ENCODE measurements at places on chromosomes 11 and 22. TPM values are rescaled to one million over a fixed set of nuclear protein-coding genes. Genes with fewer than 3 reads are reported as not detected.

DNA sequence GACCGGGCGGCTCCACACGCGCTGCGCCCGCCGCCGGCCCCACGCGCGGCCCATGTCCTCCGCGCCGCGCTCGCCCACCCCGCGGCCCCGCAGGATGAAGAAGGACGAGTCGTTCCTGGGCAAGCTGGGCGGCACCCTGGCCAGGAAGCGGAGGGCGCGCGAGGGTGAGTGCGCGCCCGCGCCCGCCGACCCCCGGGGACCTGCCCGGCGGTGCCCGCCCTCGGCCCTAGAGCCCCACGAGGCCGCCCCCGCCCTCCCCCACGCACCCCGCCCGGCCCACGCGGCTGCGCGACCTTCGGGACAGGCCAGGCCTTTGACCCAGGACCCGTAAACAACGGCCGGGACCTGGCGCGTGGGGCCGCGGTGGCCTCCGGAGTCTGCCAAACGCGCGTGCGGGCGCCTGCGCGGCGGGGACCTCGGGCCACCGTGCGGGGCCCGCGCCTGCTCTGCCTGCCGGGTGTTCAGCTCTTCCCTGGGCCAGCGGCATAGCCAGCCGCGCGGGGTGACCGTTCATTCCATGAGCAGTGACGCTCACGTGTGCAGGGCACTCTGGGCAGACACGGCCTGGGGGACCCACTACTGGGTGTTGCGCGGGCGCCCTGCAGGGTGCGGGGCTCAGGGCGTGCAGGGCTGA is at the start of gene PARVB:
Gene PARVB (plus strand): TSS at position 15 of the 634 bp plus-strand sequence. CDS start 38 bp downstream, at position 53.
- H3K4me3 ChIP-seq: peak within 1 kb of the TSS; percentile 75
- H3K36me3 ChIP-seq: no peaks in the 10 kb centered on the region
- peaks cover 11% of the 10 kb centered on the region for H3K4me1 ChIP-seq
- no peak within 1 kb of the TSS for H3K27ac ChIP-seq

DNA sequence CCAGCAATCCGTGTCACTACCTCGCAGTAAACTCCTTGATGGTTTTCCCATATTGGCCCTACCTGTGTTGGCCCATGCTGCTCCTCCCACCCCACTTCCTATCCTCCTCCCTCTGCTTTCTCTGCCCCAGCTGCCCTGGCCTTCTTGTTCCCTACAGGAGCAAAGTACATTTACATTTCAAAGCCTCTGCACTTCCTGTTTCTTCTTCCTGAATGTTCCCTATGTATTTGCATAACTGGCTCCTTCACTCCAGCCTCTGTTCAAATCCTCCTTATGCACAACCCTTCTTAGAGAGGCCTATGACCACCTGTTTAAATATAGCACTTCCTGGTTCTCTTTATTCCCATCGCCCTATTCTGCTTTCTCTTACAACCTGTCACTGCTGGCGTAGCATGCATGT is 62.2 kb downstream of the PARVA start:
- H3K4me3 ChIP-seq: no peak overlapping the region
- DNase-seq: no peak
- no peaks in the 10 kb centered on the region for H3K27me3 ChIP-seq
- H3K4me1 ChIP-seq: peaks cover 15% of the 10 kb centered on the region
- H3K27ac ChIP-seq: no peak overlapping the region
- no peaks in the 10 kb centered on the region for H3K36me3 ChIP-seq

DNA sequence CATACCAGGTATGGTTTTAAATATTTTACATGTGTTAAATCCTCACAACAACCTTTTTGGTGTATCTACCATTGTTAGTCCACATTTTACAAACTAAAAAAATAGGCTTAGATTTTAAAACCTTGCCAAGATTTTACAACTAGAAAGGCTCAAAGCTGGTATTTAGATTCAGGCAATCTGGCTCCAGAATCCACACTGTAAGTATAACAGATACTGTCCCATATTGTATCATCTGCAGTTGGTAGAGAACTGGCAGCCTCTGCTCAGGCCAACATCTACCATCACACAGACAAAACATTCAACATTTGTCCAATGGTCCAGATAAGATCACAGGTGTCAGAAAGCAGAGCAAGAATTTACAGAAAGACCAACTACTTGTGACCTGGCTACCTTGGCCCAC is 30.9 kb downstream of the CSNK2A3 start:
- no peak overlapping the region for H3K4me3 ChIP-seq
- DNase-seq: no peak
- H3K36me3 ChIP-seq: no peaks in the 10 kb centered on the region
- H3K4me1 ChIP-seq: no peaks in the 10 kb centered on the region
- no peak overlapping the region for H3K27ac ChIP-seq

GRCh38 chr11:65411681-65412070 is 10.9 kb upstream of the NEAT1 start:
- no peaks in the 10 kb centered on the region for H3K27me3 ChIP-seq
- H3K36me3 ChIP-seq: peaks cover 2% of the 10 kb centered on the region
- no peak for DNase-seq
- H3K4me3 ChIP-seq: no peak overlapping the region

Gene TTC17
- polyA plus RNA-seq: 99.7 TPM

DNA sequence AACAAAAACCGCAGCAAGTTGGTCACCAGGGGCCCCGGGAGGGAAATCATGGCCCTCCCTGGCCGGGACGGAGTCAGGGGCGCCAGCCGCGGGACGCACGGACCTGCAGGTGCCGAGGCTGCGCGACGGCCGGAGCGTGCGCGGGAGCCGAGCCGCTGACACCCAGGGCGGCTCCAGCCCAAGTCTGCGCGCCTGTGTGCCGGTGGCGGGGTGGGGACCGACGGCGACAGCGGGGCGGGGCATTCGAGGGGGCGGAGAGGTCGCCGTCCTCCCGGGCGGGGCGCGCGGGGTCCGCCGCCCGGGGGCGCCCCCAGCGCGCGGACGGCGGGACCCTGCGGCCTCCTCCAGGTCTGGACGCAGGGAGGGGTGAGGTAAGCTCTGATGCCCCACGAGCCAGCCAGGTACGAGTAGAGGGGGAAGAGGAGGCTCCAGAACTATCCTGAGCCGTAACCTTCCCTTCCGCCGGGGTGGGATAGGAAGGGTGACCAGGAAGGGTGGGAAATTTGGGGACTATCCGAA is at the start of gene ESAM:
Gene ESAM (minus strand): TSS at position 186 of the 519 bp plus-strand sequence. CDS start 136 bp downstream, at position 50.
- H3K36me3 ChIP-seq: no peaks in the 10 kb centered on the region
- no peak for DNase-seq
- peak within 1 kb of the TSS; percentile 60 for H3K4me3 ChIP-seq
- H3K27me3 ChIP-seq: no peaks in the 10 kb centered on the region
- no peak within 1 kb of the TSS for H3K27ac ChIP-seq

GRCh38 chr22:23072911-23073491 is 2.7 kb downstream of the GNAZ start:
- H3K27me3 ChIP-seq: no peaks in the 10 kb centered on the region
- no peak for DNase-seq
- peak overlapping the region; percentile 28 for H3K27ac ChIP-seq
- H3K36me3 ChIP-seq: no peaks in the 10 kb centered on the region
- no peak overlapping the region for H3K4me3 ChIP-seq

DNA sequence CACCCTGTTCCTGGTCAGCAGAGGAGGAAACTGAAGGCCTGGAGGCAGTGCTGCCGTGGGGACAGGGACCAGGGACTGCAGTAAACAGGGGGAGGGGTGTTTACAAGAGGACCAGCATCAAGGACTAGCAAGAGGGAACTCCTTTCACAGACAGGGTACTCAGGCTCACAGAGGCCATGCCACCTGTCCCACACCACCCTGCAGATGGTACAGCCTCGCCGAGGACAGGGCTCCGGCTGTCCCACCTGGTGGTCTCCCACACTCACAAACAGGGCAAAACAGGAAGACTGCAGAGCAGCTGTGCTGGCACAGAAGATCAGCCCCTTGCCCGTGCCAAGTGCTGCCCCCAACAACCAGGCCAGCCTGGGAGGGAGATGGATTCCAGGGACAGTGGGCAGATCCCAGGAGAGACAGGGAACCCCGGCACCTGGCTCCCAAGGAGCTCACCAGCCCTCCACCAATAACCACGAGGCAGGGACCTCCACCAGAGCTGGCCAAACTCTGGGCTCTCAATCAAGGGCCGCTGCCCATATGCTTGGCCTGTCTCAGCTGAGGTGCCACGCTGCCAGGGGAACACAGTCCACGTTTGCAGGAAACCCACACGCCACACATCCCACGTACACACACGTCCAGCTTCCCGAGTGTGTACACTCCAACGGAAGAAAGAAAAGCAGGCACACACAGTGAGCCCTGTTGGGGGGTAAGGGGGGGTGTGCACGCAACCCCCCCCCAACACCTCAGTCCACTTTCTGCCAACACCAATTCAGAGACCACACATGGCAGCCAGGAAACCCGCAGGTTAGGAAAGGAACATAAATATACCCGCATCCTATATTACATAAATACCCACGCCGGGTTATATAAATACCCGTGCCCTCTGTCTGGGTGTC is 2.1 kb downstream of the CSNK1E start:
- DNase-seq: no peak
- H3K27ac ChIP-seq: peak overlapping the region; percentile 89
- peaks cover 24% of the 10 kb centered on the region for H3K36me3 ChIP-seq
- peaks cover 78% of the 10 kb centered on the region for H3K4me1 ChIP-seq

Gene PLAAT2
- polyA plus RNA-seq: 0.22 TPM

DNA sequence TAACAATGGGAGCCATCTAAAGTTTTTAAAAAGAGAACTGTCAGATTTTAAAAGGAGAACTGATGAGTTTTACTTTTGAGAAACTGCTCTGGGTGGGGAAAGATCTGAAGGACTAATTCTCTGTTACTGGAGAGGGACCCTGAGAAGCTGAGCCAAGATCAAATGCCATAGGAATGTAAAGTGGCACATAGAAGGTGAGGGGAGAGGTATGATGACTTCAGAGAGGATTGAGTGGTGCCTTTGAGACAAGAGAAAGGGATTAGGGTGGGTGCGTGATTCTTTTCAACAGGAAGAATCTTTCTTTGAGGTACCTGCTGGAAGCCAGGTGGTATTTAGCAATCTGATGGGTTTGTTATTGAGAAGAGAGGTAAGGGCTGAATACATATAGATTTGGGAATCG is 9.0 kb downstream of the CRKL start:
- no peak overlapping the region for H3K4me3 ChIP-seq
- H3K27me3 ChIP-seq: no peaks in the 10 kb centered on the region
- no peak overlapping the region for H3K27ac ChIP-seq
- peaks cover 85% of the 10 kb centered on the region for H3K4me1 ChIP-seq

Gene TRIM49
- polyA plus RNA-seq: not detected

- H3K36me3 ChIP-seq: no peaks in the 10 kb centered on the region
- no peaks in the 10 kb centered on the region for H3K4me1 ChIP-seq
- no peak overlapping the region for H3K27ac ChIP-seq
Measured at GRCh38 chr11:119797736-119798135, 68.7 kb upstream of the NECTIN1 start.

Gene HBB
- polyA plus RNA-seq: not detected

- H3K4me3 ChIP-seq: no peak overlapping the region
- no peaks in the 10 kb centered on the region for H3K27me3 ChIP-seq
- DNase-seq: no peak
- no peak overlapping the region for H3K27ac ChIP-seq
- H3K36me3 ChIP-seq: no peaks in the 10 kb centered on the region
- no peaks in the 10 kb centered on the region for H3K4me1 ChIP-seq
Measured at GRCh38 chr11:37505406-37505805, 907.4 kb upstream of the RAG2 start.

All from HepG2 (cell line).